ENCODE measurements at places on chromosomes 12 and 14.

GRCh38 chr14:75427482-75428229 lies at the start of gene JDP2:
TSS of gene JDP2 (plus strand) at chr14:75428022. CDS start at chr14:75437921, 9,899 bp downstream.
- peak; percentile 33 for DNase-seq

GRCh38 chr14:33120341-33120740 lies 181.7 kb downstream of the NPAS3 start:
- DNase-seq = no peak

DNA sequence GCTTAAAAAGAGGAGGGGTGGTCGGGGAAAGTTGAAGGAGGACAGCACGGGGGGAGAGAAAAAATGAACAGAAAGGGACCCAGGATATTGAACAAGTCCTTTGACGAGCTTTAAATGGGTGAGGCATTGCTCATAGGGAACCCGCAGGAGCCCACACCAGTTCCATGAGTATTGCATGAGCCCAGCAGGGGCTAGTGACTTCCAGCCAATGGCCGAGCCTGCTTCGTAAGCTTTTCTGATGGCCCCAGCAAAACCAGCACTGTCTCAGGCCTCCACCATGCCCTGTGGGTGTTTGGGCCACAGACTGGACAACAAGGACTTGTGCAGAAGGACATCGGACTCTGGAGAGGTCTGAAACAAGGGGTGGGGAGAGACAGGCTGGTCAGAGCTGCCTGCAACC lies 109.5 kb downstream of the ZFP36L1 start:
- no peak for DNase-seq

GRCh38 chr14:83355609-83356008 lies 1822.0 kb upstream of the SEL1L start:
- DNase-seq = no peak

GRCh38 chr12:90455756-90456155 lies 499.2 kb downstream of the CCER1 start:
- no peak for DNase-seq

GRCh38 chr12:2775431-2775830 lies 19.3 kb upstream of the FKBP4 start:
- DNase-seq = no peak

DNA sequence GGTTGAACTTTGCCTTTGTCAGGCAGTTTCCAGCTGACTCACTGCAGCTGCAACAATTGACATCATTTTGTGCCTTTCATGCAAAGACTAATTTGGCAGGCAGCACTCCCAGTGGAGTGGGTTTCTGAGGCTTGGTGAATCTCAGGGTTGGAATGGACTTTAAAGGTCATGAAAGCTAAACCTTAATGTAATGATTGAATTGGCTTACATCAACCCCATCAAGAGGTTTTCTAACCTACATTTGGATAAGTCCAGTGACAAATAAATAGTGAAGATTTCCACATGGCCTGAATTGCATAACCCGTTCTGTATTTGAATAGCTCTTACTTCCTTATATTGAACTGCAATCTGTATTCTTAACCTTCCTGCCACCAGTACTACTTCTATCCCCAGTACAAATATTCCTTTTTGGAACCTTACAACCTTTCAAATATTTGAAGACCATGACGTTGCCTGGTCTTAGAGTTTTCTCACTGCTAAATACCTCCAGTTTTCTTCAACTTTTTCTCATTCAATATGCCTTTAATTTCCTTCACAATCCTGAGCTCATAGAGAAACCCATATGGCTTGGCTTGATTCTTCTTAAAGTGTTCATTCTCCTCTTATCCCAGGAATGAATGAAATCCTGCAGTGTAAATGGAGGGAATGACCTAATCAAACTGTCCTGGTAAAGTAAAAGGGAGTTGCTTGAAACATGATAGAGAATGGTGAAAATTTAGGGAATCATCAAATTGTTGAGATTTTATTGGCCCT lies 168.1 kb upstream of the NOVA1 start:
- no peak for DNase-seq

DNA sequence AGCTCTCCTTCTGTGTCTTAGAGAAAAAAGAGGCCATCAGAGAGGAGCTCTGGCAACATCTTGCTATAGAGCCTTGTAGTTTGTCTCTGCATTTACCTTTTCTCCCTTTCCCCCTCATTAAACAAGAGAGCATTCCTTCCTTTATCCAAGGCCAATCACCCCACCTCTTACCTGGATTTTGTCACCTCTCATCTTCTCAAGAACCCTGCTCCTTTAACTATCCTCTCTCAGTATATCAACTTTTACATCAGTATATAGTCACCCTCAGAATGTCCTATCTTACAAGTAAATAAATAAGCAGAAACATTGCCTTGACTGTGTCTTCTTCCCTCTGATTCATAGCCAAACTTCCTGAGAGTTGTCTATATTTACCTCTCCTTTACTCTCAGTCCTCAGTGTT lies 105.0 kb upstream of the SLC38A2 start:
- DNase-seq = no peak

DNA sequence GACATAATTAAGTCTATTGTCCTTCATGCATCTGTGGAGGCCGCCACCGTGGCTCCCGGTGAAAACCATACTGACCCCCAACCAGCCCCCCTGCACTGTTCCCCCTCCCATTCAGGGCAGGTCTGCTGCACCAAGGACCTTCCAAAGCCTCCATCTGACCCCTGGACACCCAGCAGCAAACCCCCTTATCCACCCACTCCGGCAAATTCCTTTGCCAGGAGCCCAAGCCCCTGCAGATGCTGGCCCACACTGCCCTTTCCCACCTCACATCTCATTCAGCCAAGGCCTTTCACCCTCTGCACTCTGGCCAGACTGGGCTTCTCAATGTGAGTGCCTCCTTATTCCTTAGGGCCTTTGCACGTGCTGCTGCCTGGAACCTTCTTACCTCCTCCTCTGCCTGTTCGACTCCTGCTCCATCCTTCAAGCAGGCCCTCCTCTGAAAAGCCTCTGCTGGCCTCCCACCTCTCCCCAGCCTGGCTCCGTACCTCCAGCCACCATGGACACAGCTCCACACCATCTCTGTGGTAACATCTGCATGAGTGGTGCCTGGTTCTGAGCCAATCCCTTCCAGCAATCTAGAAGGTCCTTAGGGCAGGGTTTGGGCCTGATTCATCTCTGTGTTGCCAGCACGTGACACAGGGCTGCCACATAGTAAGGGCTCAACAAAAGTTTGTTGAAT lies 230.7 kb downstream of the BCL11B start:
- no peak for DNase-seq

- DNase-seq = no peak
Observed at GRCh38 chr12:22201101-22201500, 133.4 kb downstream of the ST8SIA1 start.

DNA sequence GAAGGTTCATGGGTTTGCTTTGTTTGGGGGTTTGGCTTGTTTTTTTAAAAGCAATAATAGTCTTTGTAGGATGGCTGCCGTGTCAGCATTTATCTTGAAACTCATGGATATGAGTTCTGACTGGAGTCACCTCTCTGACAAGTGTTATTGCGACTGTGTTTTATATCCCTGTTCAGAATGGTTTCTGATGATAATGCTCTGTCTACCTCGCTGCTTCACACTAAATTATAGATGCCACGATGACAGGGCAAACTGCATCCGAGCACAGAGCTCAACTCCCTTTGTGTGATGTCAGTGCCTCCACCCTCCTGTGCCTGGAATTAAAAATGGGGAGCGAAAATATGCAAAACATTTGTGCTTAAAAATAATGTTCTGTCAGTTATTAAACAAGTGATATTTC lies 250.8 kb downstream of the EGLN3 start:
- DNase-seq = no peak

GRCh38 chr14:92922883-92923743 lies at the start of gene CHGA:
TSS of gene CHGA (plus strand) at chr14:92923150. CDS start at chr14:92923360, 210 bp downstream.
- peak; percentile 43 for DNase-seq

- no peak for DNase-seq
Observed at GRCh38 chr12:132407992-132408391, 78.6 kb upstream of the GALNT9 start.

GRCh38 chr14:75989134-75989533 lies 3.6 kb downstream of the IFT43 start:
- no peak for DNase-seq

GRCh38 chr14:76456200-76456599 lies 80.3 kb downstream of the ESRRB start:
- DNase-seq = no peak

DNA sequence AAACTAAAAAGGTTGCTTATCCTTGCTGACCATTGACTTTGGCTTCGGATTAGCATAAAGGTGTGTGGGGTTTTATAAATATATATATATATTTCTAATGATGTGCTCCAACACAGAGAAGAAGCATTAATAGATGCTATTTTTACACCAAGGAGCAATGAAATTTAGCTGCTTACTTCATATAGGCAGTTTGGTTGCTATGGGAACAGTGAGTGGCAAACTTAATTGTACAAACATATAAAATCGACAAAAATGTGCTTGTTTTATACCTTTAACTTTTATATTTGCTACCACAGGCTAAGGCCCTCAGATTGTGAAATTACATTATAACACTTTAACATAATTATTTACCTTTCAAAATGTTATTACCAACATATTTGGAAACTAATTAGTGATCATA lies 303.4 kb downstream of the SEC23A start:
- DNase-seq = no peak

- DNase-seq = no peak
Observed at GRCh38 chr12:27585739-27586265, 61.8 kb downstream of the PPFIBP1 start.

DNA sequence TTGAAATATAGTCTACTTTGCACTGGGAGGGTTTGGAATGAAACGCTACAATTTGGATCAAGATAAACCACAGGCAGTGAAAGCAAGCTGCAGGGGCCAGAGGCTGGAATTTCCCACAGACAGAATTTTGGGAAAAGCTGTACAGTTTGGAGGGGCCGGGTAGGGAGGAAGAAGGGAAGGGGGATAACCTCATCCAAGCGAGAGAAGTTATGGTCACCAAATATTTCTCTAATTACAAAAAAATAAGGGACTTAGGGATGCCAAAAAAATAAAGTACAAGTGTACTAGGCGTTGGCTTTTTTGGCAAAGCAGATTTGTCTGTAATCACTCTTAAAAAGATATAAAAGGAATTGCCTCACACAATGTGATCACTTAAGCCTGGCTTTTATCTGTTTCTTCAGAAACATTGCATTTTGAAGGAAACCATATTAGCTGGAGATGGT lies 31.2 kb upstream of the ADGRD1 start:
- DNase-seq = no peak

DNA sequence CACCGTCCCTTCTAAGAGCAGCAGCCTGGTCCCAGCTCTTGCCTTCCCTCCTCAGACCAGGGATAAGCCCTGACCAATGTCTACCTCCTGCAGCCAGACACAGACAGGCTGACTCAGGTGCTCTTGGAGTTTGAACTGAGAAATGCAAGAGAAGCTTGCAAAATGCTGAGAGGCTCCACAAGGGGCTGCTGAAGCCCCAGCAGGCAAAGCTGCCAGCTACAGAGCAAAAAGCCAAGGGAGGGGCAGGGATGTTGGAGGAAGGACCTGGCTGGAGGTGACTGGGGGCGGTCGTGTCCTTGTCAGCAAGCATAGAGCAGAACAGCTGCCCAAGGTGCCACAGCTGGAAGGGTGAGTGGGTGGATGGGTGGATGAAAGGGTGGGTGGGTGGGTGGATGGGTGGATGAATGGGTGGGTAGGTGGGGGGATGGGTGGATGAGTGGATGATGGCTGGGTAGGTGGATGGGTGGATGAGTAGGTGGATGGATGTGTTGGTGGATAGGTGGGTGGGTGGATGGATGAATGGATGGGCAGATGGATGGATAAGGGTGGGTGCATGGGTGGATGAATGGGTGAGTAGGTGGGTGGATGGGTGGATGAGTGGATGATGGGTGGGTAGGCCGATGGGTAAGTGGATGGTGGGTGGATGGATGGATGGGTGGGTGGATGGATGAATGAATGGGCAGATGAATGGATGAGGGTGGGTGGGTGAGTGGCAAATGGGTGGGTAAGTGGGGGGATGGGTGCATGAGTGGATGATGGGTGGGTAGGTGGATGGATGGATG lies 4.0 kb upstream of the INF2 start:
- DNase-seq = no peak

GRCh38 chr14:24574206-24574774 lies 1.8 kb downstream of the CTSG start:
- DNase-seq = no peak

DNA sequence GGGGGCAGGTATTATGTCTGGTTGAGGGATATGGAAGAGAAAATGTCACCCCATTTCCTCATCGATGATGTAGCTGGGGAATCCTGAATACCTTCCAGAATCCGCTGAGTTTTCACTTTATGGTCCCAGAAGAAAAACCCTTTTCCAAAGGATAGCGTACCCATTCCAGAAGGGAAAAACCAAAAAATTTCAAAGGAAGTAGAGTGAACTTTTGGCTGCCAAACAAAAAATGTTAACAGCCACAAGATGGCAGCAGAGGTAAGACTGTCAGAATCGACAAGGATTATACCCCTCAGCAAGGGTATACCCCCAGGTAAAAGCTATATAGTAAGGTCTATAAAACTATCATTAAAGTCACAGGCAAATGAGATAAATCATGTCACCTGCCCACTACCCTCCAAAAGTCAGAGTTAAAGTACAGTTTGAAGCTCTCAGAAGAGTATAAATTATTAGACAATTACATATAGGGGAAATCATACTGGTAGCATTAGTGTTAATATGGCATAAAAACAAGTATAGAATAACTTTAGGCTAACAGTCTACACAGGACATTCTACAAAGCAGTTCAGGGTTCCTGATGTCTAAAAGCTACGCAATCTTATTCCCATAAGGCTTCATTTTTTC lies 18.0 kb downstream of the ACIN1 start:
- no peak for DNase-seq

GRCh38 chr12:66786531-66787308 lies 107.8 kb upstream of the GRIP1 start:
- no peak for DNase-seq

GRCh38 chr14:99203080-99203479 lies 68.9 kb downstream of the BCL11B start:
- DNase-seq = no peak

DNA sequence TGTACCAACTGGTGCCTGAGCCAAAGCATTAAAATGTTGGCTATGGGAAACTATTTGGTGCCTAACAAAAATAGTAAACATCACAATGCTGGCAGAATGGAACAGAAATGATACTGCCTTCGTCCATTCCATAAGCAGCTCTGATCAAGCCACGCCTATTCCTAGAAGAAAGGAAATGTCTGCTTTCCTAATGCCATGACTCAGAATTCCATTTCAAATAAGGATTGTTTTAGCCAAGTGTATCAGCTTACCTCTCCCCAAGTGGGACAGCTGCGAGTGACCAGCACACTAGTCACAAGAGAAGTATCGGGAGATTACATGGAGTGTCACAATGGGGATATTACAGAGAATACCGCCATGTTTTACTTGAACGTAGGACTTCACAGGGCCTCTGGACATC lies 38.7 kb downstream of the GLT8D2 start:
- DNase-seq = no peak

DNA sequence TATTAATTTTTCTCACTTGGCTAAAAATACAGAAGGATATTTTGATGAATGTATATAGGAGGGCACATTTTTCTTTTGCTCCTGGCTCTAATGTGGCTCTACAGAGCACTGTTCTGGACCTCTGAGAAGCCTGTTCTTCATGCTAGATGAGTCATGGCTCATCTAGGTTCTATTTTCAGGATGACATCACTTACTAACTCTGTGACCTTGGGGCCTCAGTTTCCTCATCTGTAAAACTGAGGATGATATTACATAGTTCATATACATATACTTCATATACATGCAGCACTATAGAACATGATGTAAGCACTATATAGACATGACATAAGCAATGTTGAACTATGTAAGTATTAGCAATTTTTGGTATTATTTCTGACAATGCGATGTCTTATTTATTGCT lies 35.8 kb downstream of the SOCS2 start:
- no peak for DNase-seq

- DNase-seq = no peak
Observed at GRCh38 chr12:5017638-5018348, 25.9 kb upstream of the KCNA5 start.

Measured in stimulated activated CD4-positive, alpha-beta T cell treated with anti-CD3 and anti-CD28 coated beads, Interleukin-12 subunit alpha, Interleukin-12 subunit beta, amount 100 ng/mL, for 4 hours (primary cell).